ENCODE measurements at places on chromosomes 5 and 9.
A peak's percentile ranks its signal among the peaks of the same experiment; 100 is the strongest.

GRCh38 chr9:78118742-78119473 is 87.3 kb upstream of the GNAQ start:
- DNase-seq, result peak; percentile 22

DNA sequence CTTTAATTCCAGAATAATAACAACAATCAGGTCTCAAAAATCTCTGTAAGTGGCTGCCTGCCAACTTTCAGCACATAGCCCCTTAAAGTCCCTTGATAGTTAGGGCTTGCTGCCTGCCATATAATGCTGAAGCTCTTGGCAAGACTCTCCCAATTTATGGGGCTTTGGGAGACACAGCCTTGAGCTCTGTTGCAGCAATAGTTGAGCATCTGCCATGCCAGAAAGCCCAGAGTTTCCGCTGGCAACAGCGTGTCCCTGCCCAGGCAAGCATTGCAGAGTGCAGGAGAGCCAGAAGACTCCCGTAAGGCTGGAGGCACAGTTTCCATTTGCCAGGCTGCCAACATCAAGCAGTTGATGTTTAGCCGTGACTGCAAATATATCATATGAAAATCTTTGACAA is 678.5 kb upstream of the NUDT12 start:
- peak; percentile 15 for DNase-seq

- DNase-seq, result peak; percentile 55
Measured at GRCh38 chr5:155631116-155631515, 617.6 kb downstream of the KIF4B start.

- DNase-seq, result no peak
Measured at GRCh38 chr5:132737982-132738681, 786 bp upstream of the KIF3A start.

DNA sequence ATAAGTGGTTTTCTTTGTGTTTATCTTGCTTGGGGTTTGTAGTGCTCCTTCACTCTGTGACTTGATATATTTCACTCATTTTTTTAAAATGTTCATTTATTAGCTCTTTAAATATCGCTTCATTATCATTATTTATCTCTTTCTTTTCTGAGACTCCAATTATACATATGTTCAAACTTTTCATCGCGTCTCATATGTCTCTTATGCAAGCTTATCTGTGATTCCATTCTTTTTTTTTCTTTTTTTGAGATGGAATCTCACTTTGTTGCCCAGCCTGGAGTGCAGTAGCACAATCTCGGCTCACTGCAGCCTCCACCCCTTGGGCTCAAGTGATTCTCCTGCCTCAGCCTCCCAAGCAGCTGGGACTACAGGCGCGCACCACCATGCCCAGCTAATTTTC is 73.9 kb upstream of the GABRP start:
- no peak for DNase-seq

DNA sequence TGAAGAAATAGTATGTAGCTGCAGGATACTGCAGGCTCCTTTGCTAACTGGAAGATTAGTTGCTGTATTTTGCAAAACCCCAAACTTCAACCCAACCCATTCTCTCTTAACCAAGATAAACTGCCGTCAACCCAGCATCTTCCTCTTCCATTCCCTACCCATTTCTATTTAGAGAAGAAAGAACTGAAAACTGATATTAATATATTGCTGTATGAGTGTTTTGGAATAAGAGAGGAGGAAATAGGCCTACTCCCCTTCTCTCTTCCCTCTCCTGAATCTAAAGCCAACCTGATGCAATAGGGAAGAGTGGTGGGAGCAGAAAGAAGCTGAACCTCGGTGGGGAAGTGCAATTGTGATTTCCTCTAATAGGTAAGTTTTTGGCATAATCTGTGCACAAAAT is 83.7 kb downstream of the TMEM215 start:
- DNase-seq, result no peak

GRCh38 chr5:89105171-89105695 is 222.2 kb upstream of the MEF2C start:
- DNase-seq, result peak; percentile 15

- DNase-seq, result no peak
Measured at GRCh38 chr9:110006657-110007056, 201.3 kb downstream of the C9orf152 start.

DNA sequence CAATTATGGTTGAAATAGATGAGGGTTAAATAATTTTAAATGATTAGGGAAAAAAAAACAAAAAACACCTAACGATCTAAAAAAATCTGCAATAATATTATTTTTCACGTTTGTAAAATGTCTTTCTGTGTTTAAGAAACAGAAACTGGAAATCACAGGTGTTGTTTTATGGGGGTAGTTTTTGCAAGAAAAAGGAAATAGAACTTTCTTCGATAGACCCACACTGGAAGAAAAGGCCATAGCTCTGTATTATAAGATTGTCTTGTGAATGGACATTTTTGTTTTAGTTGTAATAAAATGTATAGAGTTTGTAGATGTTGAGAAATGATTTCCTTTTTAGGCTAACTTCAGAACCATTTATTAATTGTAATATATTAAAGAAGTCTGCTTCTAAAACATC is 5.5 kb downstream of the CSNK1G3 start:
- no peak for DNase-seq

DNA sequence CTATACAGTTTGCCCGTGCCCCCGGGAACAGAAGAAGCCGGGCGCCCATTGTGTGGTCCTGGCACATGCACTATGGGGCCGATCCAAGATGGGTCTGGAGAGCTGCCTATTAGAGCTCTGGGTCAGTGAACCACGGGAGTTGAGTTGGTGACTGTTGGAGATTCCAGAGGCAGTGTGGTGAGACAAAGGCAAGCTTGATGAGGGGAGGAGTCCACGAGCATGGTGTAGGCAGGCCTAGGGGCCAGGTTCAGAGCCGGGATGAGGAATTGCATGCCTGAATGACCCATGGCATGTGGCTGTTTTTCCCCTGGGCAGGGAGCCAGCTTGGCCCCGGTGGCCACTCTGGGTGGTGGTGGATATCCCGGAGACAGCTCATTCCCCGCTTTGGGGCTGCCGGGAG is 84.4 kb upstream of the STC2 start:
- no peak for DNase-seq

- DNase-seq, result peak; percentile 62
Measured at GRCh38 chr5:133930061-133930812, 38.2 kb downstream of the C5orf15 start.

- DNase-seq, result peak; percentile 80
Measured at GRCh38 chr9:4339357-4339756, 39.5 kb upstream of the GLIS3 start.
